ENCODE measurements at places on chromosomes 3 and 15.
A peak's percentile ranks its signal among the peaks of the same experiment; 100 is the strongest.

DNA sequence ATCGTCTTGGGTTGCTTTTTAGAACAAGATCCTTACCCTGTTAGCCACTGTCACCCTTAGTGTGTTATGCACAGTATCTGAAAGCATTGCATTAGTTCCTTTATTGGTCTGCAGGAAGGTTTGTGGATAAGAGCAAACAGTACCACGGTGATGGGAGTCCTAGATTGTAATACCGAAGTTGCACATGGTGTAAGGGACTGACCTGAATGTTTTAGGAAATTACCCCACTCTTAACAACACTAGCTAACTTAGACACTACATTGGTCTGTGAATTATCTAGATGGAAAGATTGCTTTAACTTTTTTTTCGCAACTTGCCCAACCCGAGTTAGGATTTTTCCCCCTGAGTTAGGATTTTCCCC lies 1.3 kb downstream of the STT3B start:
- peaks cover 44% of the 10 kb centered on the region for H3K36me3 ChIP-seq
- peak overlapping the region; percentile 94 for H3K27ac ChIP-seq
- no peaks in the 10 kb centered on the region for H3K27me3 ChIP-seq
- H3K4me1 ChIP-seq: peaks cover 31% of the 10 kb centered on the region

DNA sequence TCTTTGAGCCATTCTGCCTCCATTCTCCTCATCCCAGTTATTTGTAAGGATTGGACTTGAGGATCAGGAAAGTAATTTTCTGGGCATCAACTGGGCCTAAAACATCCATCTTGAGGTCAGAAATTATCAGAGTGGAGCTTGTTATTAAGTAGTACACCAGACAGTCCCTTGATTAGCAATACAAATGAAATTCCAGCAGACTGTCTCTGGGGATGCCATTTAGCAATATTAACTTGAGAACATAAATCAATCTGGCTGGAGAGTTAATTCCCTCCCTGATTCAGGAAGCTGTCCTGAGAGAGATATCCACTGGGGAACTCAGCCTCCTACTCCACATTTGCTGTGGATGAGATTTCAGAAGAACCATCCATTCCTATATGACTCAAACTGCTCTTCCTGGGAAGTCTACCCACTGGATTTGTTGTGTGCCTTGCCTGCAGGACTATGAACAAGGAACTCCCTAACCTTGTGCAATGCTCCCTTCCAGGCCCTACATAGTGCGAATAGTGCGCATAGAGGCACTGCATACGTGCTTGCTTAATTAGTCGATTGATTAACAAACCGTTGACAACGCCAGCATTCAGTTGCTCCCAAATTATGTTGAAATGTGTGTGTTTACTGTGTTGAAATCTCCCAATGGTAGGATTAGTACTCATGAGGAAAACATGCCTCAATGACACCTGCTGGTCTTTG lies 36.1 kb upstream of the MTMR14 start:
- DNase-seq: no peak
- H3K4me1 ChIP-seq: no peaks in the 10 kb centered on the region
- no peaks in the 10 kb centered on the region for H3K36me3 ChIP-seq
- H3K27me3 ChIP-seq: peaks cover 8% of the 10 kb centered on the region
- no peak overlapping the region for H3K4me3 ChIP-seq

DNA sequence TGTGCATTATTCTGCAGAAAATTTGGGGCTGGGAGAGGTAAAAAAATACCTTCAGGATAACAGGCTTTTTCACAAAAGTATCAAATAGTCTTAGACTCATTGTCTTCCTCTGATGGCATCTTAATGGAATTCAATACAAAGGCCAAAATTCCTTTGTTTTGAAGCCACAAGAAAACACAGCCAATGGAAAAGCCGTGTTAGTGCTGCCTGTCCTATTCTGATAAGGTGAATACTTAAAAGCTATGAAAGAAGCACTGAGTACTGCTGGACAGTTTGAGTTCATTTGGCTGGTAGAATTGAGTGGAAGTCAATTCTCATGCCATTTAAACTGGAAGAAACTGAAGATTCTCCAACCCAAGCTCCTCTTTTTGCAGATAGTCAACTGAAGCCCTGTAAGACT lies 395.3 kb upstream of the TPRG1 start:
- no peak for DNase-seq

DNA sequence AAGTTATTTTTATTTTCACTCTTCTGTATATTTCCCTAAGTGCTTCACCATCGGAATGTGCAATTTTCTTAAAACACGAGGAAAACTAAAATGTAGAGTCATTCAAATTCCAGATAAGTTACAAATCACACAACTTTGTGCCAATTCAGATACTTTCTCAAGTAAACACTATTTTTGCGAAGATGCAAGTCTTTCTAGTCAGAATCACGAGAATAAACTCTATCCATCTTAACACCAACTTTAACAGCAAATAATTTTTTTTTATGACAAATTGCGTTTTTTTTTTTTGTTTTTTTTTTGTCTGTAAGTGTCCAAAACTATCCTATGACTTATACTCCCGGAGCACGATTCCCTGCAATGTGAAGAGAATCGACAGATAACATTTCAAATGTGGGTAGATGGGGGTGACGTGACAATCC lies 1.3 kb downstream of the STAG1 start:
- peaks cover 4% of the 10 kb centered on the region for H3K36me3 ChIP-seq
- peaks cover 53% of the 10 kb centered on the region for H3K4me1 ChIP-seq
- peak overlapping the region; percentile 79 for H3K4me3 ChIP-seq

DNA sequence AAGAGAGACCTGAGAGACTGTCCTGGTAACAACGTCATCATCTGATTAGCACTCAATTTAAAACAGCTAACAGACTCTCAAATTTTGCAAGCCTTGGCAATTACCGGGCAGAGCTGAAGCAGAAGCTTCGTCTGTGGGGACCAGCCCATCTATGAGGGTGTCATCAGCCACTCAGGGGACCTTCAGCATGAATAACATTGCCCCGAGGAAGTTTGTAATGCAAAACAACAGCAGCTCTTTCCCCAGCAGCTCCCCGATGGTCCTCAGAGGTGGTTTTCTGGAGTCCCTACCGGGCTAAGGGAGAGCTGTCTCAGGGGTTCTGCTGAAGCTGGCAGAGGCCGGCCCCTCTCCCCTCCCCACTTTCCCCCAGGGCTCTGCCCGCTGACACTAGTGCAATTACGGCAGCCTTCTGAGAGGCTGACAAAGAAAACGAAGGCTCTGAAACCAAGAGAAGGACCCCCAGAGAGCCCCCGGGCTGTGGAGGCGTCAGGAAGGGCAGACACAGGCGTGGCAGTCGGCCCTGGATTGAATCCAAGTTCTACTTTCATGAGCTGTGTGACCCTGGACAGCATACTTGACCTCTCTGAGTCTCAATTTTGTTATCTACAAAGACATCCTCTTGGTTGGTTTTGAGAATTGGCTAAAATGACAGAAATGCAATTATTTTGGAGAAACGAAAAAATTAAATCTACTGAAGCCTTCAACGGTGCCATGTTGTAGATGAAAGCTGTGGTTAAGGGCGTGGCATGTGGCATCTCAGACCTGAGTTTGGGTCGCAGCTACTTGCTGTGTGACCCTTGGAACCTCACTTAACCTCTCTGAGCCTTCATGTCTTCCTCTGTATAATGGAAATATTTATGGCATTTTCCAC lies 102.1 kb upstream of the TLE3 start:
- H3K36me3 ChIP-seq: no peaks in the 10 kb centered on the region
- peaks cover 10% of the 10 kb centered on the region for H3K4me1 ChIP-seq
- DNase-seq: no peak
- no peak overlapping the region for H3K27ac ChIP-seq
- H3K4me3 ChIP-seq: no peak overlapping the region
- H3K27me3 ChIP-seq: peaks cover 7% of the 10 kb centered on the region

GRCh38 chr15:60568301-60568742 lies 89.4 kb upstream of the ICE2 start:
- H3K36me3 ChIP-seq: peaks cover 50% of the 10 kb centered on the region
- H3K27me3 ChIP-seq: no peaks in the 10 kb centered on the region
- H3K27ac ChIP-seq: peak overlapping the region; percentile 82

DNA sequence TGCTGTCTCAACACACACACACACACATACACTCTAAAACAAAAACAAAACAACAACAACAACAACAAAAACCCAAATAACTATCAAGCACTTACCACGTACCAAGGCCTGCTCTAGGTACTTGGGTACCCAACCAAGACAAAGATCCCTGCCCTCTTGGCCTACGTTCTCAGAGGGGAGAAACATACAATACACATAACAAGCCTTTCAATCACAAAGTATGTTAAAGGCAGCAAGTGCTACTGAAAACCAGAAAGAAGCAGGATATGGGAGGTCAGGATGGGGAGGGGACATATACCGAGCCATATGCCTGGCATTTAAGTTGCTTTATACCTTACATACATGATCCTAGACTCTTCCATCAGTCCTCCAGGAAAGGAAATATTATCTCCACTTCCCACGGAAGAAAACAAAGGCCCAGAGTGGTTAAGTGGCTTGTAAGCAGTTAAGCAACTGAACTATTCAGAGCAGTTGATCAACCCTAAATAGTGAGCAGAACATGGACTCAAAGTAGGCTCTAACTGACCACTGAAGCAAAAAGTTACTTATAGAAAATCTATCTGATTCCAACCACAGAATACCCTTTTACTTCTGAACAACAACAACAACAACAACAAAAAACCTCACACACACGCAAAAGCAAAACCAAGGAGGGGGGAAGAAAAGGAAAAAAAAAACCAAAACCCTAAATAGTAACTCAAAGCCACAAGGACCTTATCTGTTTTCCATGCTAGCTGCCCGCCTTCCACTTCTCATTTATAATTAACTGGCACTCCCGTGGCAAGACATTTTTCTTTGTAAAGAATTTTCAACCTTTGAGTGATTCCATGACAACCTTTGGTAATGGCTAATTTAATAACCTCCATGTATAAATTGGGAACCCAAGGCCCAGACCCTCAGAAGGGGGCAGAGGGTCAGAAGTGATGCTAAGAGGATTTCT lies 21.0 kb downstream of the PRICKLE2 start:
- DNase-seq: no peak
- no peaks in the 10 kb centered on the region for H3K36me3 ChIP-seq
- no peaks in the 10 kb centered on the region for H3K4me1 ChIP-seq
- H3K4me3 ChIP-seq: no peak overlapping the region
- H3K27me3 ChIP-seq: no peaks in the 10 kb centered on the region

GRCh38 chr15:40029979-40030893 lies 8.7 kb downstream of the SRP14 start:
- H3K36me3 ChIP-seq: peaks cover 42% of the 10 kb centered on the region
- no peaks in the 10 kb centered on the region for H3K27me3 ChIP-seq
- no peak overlapping the region for H3K4me3 ChIP-seq
- no peak overlapping the region for H3K27ac ChIP-seq

- no peak for DNase-seq
- no peaks in the 10 kb centered on the region for H3K27me3 ChIP-seq
- H3K4me1 ChIP-seq: peaks cover 6% of the 10 kb centered on the region
Observed at GRCh38 chr15:34886134-34886533, 83.4 kb downstream of the AQR start.

DNA sequence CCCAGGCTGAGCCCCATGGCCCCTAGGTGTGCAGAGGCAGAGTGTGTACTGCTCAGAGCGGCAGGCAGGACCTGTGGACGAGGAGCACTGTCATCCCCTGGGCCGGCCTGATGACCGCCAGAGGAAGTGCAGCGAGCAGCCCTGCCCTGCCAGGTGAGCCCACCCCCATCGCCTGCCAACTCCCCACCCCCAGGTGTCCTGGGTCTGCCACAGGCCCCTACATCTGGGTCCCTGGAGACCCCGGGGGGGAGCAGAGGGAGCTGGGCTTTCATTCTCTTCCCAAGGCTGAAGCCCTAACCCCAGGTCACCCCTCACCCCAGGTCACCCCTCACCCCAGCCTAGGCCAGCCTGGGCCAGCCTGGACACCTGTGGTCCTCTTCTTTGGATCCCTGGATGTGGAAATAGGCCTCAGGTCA lies 93.1 kb downstream of the TBC1D2B start:
- DNase-seq: no peak
- no peaks in the 10 kb centered on the region for H3K36me3 ChIP-seq
- H3K4me1 ChIP-seq: no peaks in the 10 kb centered on the region
- no peak overlapping the region for H3K4me3 ChIP-seq

DNA sequence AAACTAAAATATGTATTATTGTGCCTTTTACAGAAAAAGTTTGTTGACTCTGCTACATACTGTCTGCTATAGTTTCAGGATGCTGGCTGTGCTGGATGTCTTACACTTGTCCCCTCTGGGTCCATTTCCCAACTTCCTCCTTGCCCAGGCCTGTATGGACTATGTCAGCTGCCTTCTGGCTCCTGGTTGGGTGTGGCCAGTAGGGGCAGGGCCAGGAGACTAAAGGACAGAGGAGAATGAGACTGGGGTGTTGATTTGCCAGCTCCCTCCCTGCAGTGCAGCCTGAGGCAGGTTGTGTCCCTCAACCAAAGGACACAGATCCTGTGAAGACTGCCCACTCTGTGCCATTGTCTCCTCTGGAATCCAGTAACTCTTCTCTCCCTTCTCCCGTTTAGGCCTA lies 90.6 kb upstream of the UBE2E2 start:
- H3K36me3 ChIP-seq: no peaks in the 10 kb centered on the region
- DNase-seq: no peak
- H3K27me3 ChIP-seq: no peaks in the 10 kb centered on the region
- H3K27ac ChIP-seq: no peak overlapping the region

DNA sequence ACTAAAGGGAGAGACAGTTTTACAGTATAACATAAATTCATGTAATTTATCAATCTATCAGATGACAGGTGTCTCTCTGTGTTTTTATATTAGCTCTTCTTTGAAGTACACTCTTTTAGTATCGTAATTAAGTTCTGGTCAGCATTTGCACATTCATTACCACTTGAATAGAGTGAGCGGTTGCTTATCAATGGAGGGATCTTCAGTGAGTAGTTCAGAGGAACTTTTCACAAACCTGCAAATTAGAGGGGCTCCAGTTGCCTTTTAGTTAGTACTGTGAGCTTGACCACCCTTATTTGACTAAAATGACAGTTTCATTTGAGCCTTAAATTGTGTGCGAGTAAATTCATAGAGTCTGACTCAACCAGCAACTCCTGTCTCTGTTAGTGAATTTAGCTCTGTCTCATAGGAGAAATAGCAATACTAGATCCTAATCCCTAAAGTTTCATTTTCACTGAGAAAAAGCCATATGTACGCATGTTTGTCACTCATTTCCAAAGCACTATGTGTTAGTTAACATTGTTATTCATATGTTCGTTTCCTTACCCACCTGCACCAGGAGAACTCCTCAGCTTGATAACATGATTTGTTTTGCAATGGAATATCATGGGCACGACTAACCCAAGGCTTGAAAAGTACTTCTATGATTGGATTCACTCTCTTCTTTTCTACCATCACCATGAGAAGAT lies 57.5 kb upstream of the ZBED2 start:
- H3K27ac ChIP-seq: no peak overlapping the region
- no peak overlapping the region for H3K4me3 ChIP-seq
- peaks cover 27% of the 10 kb centered on the region for H3K4me1 ChIP-seq
- no peak for DNase-seq
- peaks cover 81% of the 10 kb centered on the region for H3K36me3 ChIP-seq

All from activated CD4-positive, alpha-beta memory T cell treated with anti-CD3 and anti-CD28 coated beads, Interleukin-2, amount 10 ng/mL, durations not matched to agents 7 days and 5 days (primary cell).